ENCODE measurements at places on chromosomes 2 and 18. TPM values are rescaled to one million over a fixed set of nuclear protein-coding genes. Genes with fewer than 3 reads are reported as not detected.

The HOXD12 gene
- total RNA-seq, result not detected

- no peak overlapping the region for H3K4me3 ChIP-seq
- no peak for DNase-seq
- H3K36me3 ChIP-seq, result peaks cover 4% of the 10 kb centered on the region
- H3K4me1 ChIP-seq, result no peaks in the 10 kb centered on the region
- no peak overlapping the region for H3K27ac ChIP-seq
Measured at GRCh38 chr2:44233450-44234128, 41.7 kb upstream of the SLC3A1 start.

DNA sequence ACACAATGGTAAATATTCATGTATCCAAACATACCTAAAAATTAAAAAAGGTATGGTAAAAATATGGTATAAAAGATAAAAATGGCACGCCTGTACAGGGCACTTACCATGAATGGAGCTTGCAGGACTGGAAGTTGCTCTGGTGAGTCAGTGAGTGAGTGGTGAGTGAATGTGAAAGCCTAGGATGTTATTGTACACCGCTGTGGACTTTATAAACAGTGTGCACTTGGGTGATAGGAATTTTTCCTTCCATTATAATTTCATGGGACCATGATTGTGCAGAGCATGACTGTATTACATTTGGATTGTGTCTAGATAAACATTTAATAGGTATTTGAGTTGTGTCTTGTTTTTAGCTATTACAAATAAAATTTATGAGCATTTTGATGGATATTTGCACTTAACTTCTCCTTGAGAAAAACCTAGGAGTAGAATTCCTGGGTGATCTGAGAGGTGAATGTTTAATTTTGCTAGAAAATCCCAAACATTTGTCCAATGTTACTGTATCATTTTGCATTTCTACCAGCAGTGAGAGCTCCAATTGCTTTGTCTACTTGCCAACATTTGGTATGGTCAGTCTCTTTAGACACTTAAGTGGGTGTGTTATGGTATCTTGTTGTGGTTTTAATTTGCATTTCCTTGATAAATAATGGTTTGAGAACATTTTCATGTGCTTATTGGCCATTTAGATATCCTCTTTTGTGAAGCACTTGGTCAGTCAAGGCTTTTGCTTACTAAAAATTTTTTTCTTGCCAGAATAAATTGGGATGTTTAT is 81.7 kb downstream of the BCL2L11 start:
- H3K27me3 ChIP-seq, result no peaks in the 10 kb centered on the region
- H3K36me3 ChIP-seq, result no peaks in the 10 kb centered on the region
- no peak overlapping the region for H3K4me3 ChIP-seq
- no peaks in the 10 kb centered on the region for H3K4me1 ChIP-seq
- no peak overlapping the region for H3K27ac ChIP-seq

DNA sequence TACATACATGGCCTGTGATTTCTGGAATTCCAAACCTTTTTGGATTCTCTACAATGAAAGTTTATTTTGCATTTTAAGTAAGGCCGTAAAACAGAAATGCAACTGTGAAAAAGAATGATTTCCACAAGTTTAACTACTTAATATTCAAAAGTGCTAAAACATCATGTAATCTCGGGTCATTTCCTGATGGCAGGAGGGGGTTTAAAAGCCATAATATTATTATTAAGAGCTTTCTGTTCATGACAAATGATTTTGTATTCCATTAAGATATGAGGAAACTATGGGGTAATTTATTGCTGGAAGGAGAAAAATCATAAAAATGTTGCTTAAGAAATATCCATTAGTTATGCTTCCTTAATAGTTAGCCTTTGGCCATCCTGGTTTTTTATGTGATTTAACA is 65.7 kb downstream of the COL4A3 start:
- DNase-seq, result no peak
- no peaks in the 10 kb centered on the region for H3K36me3 ChIP-seq
- no peak overlapping the region for H3K27ac ChIP-seq
- H3K4me1 ChIP-seq, result peaks cover 14% of the 10 kb centered on the region
- no peaks in the 10 kb centered on the region for H3K27me3 ChIP-seq
- H3K4me3 ChIP-seq, result no peak overlapping the region

DNA sequence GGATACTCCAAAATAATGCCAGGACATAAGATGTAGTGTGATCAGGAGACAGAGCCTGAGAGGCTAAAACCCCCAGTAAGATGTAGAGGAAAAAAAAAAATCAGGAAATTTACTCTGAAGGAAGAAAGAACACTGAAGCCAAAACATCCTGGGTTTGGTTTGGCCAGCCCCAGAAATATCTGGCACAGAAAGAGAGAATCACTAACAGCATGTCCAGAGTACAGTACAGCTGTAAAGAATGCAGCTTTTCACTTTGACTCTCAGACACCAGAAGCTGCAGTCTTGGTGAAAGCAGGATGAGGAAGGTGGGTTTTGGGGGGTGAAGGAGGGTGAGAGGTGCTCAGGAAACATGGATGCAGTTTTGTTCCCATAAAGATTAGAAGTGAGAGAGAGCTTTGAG is 1577.7 kb upstream of the ACVR2A start:
- no peaks in the 10 kb centered on the region for H3K36me3 ChIP-seq
- no peak overlapping the region for H3K4me3 ChIP-seq
- H3K4me1 ChIP-seq, result no peaks in the 10 kb centered on the region
- no peak for DNase-seq
- H3K27me3 ChIP-seq, result no peaks in the 10 kb centered on the region
- no peak overlapping the region for H3K27ac ChIP-seq

The SERPINB10 gene
- total RNA-seq, result 0.21 TPM

The PLB1 gene
- 9.2 TPM for total RNA-seq

The SERPINB11 gene
- not detected for total RNA-seq

DNA sequence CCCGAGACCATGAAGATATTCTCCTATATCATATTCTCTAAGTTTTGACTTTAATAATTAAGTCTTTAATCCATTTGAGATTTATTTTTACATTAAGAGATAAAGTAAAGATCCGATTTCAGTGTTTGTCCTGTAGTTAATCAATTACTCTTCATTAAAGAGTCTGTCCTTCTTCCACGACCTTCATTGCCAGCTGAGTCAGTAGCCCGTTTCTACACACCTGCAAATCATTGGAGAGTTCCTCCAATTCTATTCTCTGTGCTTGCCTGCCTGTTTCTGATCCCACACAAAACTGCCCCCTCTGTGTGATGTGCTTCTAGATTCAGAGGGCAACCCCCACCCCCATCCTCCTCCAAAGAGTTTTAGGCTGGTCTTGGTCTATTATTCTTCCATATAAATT is 119.2 kb downstream of the KCNF1 start:
- H3K36me3 ChIP-seq, result no peaks in the 10 kb centered on the region
- no peak for DNase-seq
- H3K4me1 ChIP-seq, result no peaks in the 10 kb centered on the region
- H3K4me3 ChIP-seq, result no peak overlapping the region
- no peak overlapping the region for H3K27ac ChIP-seq

DNA sequence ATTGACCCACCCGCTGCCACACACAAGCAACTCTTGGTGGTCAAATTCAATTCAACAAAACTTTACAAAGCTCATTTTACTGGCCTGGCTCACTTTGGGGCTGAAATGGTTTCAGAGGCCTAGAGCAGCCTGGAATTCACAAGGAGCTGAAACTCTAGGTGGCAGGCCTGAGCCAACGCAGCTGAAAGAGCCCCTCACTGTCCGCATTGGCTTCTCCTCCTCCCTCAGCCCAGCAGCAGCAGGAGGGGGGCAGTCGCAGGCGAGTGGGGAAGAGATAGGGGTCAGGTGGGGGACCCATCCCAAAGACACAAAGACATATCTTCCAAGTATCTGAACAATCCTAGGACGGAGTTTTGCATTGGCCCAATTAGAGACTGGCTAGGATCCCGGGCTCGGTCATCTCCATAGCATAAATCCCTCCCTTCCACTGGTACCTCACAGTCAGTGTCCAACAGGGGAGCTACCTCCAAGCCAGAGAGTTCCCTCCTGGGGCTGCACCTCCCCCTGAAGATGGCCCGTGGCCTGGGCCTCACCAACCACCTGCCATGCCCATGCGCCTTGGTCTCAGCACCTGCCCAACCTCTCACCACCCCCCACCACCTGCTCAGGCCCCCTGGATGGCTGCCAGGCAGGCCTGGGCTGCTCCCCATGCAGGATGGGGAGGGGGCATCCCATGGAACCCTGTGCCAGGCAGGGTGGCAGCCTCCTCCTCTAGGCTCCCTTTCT is 113.4 kb downstream of the ZBTB7C start:
- no peaks in the 10 kb centered on the region for H3K36me3 ChIP-seq
- DNase-seq, result peak; percentile 53
- no peak overlapping the region for H3K27ac ChIP-seq
- H3K27me3 ChIP-seq, result no peaks in the 10 kb centered on the region

The CD8A gene
- total RNA-seq, result 1.2 TPM

The GEN1 gene
- 8.9 TPM for total RNA-seq

GRCh38 chr2:69018678-69019095 is 5.7 kb downstream of the ANTXR1 start:
- peaks cover 81% of the 10 kb centered on the region for H3K4me1 ChIP-seq
- no peak overlapping the region for H3K4me3 ChIP-seq
- no peaks in the 10 kb centered on the region for H3K36me3 ChIP-seq

DNA sequence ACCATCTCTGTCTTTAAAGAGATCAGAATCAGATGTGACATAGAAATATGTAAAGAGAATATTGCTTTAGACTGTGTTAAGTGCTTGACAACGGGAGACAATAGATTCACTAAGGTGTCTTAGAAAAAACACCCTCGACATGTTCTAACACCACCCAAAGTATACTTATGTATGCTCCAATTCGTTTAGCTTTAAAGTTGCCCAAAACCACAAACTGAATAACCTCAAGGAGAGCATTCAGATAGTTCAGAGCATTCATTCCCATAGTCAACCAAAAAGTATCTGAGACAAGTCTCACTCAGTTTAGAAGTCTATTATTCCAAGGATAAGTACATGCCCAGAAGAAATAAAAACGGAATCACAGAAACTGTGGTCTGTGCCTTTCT is 96.4 kb downstream of the KYNU start:
- peaks cover 28% of the 10 kb centered on the region for H3K4me1 ChIP-seq
- DNase-seq, result no peak
- H3K4me3 ChIP-seq, result no peak overlapping the region
- H3K27me3 ChIP-seq, result no peaks in the 10 kb centered on the region
- peak overlapping the region; percentile 40 for H3K27ac ChIP-seq

- no peak overlapping the region for H3K4me3 ChIP-seq
- H3K36me3 ChIP-seq, result no peaks in the 10 kb centered on the region
- no peak overlapping the region for H3K27ac ChIP-seq
- peaks cover 25% of the 10 kb centered on the region for H3K27me3 ChIP-seq
Measured at GRCh38 chr2:174704642-174705041, 59.6 kb downstream of the CHRNA1 start.

The ITPRIPL1 gene
- 2.6 TPM for total RNA-seq

- DNase-seq, result no peak
- H3K36me3 ChIP-seq, result no peaks in the 10 kb centered on the region
- no peaks in the 10 kb centered on the region for H3K4me1 ChIP-seq
- H3K4me3 ChIP-seq, result no peak overlapping the region
- no peaks in the 10 kb centered on the region for H3K27me3 ChIP-seq
- no peak overlapping the region for H3K27ac ChIP-seq
Measured at GRCh38 chr2:137924019-137924418, 40.3 kb upstream of the HNMT start.

DNA sequence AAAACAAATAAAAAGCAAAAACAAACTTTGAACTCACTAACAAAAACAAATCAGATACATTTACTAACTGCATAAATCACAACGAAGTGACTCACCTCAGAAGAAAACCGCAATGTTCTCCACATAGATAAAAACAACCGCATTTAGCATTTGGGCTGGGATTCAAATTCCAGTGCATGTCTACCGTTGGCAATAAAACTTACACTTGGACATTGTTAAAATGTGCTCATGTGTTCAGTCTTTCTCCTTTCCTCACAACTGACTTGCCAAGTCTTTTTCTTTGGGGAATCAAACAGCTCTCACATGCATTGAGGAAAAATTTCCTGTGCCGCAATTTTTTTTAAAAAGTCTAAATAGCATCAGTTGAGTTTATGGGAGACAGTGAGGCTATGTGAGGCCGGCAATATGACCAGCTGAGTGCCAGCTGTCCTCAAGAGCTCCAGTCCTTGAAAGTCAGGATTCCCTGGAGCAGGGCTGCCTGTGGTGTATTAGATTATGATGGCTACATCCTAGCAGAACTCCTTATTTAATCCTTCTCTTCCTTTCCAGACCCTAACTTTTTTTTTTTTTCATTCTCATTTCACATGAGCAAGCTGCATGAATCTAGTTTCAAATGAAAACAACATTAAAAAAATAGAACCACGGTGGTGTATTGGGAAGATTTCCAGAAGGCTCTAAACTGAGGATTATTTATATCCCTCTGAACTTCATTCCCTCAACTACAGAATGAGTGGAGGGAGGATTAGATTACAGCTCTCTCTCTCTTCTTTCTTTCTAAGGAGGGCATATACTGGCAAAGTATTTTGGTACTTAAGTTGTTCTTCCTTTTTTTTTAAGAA is 70.2 kb upstream of the MEIS1 start:
- no peaks in the 10 kb centered on the region for H3K27me3 ChIP-seq

The THSD7B gene
- total RNA-seq, result not detected

The GALR1 gene
- total RNA-seq, result not detected

The PXDN gene
- total RNA-seq, result 9.4 TPM

The NUP35 gene
- total RNA-seq, result 22.4 TPM

- DNase-seq, result no peak
- no peaks in the 10 kb centered on the region for H3K36me3 ChIP-seq
- no peaks in the 10 kb centered on the region for H3K27me3 ChIP-seq
- H3K27ac ChIP-seq, result no peak overlapping the region
Measured at GRCh38 chr18:41618147-41618546, 336.9 kb upstream of the PIK3C3 start.

DNA sequence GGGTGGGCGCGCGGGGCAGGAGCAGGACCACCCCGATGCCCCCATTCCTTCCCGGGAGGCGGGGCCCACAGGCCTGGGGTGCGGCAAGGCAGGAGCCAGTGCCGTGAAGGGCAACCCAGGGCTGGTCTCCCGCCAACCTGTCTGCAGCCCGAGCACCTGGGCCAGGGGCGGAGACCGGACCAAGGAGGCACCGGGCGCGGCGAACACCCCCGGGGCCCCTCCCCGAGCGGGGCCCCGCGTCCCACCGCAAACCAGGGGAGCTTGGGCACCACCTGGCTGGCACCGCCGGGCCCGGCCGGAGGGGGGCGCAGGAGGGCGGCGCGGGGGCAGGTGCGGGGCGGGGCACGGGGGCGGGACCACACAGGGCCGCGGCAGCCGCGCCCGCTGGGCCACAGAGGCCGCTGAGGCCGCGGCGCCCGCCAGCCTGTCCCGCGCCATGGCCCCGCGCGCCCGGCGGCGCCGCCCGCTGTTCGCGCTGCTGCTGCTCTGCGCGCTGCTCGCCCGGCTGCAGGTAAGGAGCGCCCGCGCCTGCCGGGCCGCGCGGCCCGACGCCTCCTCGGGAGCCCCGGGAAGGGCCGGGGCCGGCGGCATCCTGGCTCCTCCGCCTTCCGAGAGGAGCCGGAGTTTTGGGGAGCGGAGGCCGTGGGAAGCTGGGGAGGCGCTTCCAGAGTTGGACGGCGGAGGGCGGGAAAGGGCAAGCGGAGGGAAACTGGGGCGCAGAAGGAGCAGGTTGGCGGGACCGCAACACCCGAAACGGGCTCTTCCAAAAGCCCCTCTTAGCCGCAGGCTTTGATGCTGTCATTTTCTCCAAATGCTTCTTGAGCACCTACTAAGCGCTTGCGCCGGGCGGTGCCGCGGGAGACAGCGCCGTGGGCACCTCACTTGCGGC is at the start of gene TNFRSF11A:
TNFRSF11A (plus strand) TSS at position 394 of the 889 bp plus-strand sequence; CDS start at position 437, 43 bp downstream.
- peak; percentile 64 for DNase-seq
- no peak within 1 kb of the TSS for H3K27ac ChIP-seq
- H3K4me1 ChIP-seq, result peaks cover 31% of the 10 kb centered on the region
- peak within 1 kb of the TSS; percentile 65 for H3K4me3 ChIP-seq
- peaks cover 48% of the 10 kb centered on the region for H3K27me3 ChIP-seq
- no peaks in the 10 kb centered on the region for H3K36me3 ChIP-seq

- H3K4me1 ChIP-seq, result no peaks in the 10 kb centered on the region
- no peak overlapping the region for H3K4me3 ChIP-seq
- no peaks in the 10 kb centered on the region for H3K27me3 ChIP-seq
- H3K27ac ChIP-seq, result no peak overlapping the region
Measured at GRCh38 chr18:32612651-32613050, 142.0 kb upstream of the GAREM1 start.
